Activated CD8-positive, alpha-beta T cell treated with anti-CD3 and anti-CD28 coated beads for 36 hours (primary cell): ENCODE measurements at places on chromosomes 2 and 18.

DNA sequence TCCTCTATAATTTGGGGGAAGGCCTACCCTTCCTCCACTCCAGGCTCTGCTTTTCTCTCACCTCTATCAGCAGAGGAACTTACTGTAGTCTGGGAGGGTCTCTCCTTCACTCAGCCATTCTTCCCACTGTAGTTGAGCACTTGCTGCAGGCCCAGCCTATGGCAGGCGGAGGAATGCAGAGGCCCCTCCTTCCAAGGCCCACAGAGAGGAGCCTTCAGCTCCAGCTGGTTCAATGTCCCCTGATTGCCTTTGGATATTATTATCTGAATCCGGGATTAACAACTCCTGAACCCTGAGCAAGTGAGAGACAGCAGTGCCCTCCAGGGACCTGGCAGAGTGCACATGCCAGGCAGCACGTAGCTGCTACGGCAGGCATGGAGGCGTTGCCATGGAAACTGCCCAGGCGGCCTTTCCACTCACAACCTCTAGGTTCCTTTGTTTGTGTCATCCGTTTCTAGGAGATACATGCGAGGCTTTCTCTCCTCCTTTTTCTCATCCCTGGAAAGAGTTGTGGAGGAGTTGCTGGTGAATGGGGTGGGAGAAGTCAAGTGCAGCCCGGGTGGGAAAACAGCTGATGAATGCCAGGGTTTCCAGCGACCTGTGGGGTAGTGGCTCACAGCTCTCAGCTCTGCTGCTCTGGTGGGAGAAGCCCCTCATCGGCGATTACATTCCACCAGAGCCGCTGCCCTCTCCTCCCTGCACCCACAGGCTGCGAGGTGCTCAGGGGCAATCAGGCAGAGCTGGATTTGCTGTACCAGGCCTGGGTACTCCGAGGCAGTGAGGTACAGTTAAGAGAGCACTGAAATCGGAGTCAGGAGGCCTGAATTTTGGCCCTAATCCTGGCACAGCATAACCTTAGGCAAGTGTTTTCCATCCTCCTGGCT lies 55.3 kb upstream of the HK2 start:
- H3K36me3 ChIP-seq, result no peaks in the 10 kb centered on the region
- H3K27ac ChIP-seq, result no peak overlapping the region
- H3K4me3 ChIP-seq, result no peak overlapping the region

DNA sequence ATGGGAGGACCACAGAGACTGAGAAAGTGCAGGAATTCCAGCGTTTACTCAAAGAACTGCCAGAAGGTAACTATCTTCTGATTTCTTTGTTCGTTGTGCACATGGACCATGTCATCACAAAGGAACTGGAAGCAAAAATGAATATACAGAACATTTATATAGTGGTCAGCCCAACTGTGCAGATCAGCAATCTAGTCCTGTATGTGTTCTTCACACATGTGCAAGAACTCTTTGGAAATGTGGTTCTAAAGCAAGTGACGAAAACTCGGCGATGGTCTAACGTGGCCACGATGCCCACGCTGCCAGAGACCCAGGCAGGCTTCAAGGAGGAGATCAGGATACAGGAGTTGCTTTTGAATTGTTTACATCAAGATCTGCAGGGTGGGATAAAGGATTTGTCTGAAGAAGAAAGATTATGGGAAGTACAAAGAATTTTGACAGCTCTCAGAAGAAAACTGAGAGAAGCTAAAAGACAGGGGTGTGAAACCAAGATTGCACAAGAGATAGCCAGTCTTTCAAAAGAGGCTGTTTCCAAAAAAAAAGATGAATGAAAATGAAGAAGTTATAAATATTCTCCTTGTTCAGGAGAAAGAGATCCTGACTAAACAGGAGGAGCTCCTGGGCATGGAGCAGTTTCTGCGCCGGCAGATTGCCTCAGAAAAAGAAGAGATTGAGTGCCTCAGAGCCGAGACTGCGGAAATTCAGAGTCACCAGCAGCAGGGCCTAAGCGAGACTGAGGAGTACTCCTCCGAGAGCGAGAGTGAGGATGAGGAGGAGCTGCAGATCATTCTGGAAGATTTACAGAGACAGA lies 8.3 kb upstream of the CHST10 start:
- H3K4me1 ChIP-seq, result peaks cover 3% of the 10 kb centered on the region
- H3K27me3 ChIP-seq, result peaks cover 6% of the 10 kb centered on the region
- DNase-seq, result no peak

DNA sequence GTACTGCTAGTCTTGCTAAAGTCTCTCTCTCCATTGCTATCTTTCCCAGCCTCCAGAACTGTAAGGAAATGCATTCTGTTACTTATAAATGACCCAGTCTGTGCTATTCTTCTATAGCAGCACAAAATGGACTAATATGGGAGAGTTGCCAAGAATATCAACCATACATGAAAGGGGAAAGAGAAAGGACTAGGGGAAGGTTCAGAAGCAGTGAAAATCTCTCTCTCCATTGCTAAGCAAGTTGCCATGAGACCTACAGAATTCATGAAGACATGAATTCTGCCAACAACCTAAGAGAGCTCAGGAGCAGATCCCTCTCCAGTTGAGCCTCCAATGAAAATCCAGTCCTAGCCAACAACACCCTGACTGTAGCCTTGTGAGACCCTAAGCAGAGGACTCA lies 3.6 kb upstream of the TRABD2A start:
- no peak for DNase-seq
- H3K27me3 ChIP-seq, result no peaks in the 10 kb centered on the region
- H3K4me3 ChIP-seq, result no peak overlapping the region
- peaks cover 64% of the 10 kb centered on the region for H3K4me1 ChIP-seq
- H3K27ac ChIP-seq, result no peak overlapping the region

- DNase-seq, result no peak
- H3K4me1 ChIP-seq, result no peaks in the 10 kb centered on the region
- no peaks in the 10 kb centered on the region for H3K36me3 ChIP-seq
- no peaks in the 10 kb centered on the region for H3K27me3 ChIP-seq
Measured at GRCh38 chr2:154637456-154637855, 61.0 kb upstream of the KCNJ3 start.

- no peaks in the 10 kb centered on the region for H3K27me3 ChIP-seq
- no peak overlapping the region for H3K4me3 ChIP-seq
- H3K4me1 ChIP-seq, result peaks cover 20% of the 10 kb centered on the region
- H3K36me3 ChIP-seq, result peaks cover 26% of the 10 kb centered on the region
- DNase-seq, result no peak
- no peak overlapping the region for H3K27ac ChIP-seq
Measured at GRCh38 chr2:171966235-171966634, 33.5 kb upstream of the METAP1D start.

DNA sequence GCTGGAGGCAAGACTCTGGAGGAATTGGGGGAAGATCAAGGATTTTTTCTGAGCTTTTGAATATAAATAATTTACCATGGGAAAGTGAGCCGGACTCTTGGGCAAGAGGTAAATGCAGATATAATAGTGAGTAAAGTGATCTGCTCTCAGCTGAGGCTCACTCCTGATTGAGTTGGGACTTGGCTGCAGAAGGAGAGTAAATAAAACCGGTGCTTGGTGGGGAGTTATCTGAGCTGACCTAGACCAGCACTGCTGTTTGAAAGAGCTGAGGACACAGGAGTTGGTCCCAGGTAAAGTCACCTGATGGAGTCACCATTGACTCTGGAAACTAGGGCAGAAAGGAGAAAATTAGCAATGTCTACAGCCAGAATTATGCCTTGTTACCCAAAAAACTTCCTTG lies 57.3 kb upstream of the LRPPRC start:
- no peaks in the 10 kb centered on the region for H3K36me3 ChIP-seq
- H3K27me3 ChIP-seq, result no peaks in the 10 kb centered on the region
- DNase-seq, result no peak
- H3K4me1 ChIP-seq, result no peaks in the 10 kb centered on the region
- no peak overlapping the region for H3K27ac ChIP-seq

GRCh38 chr2:215831296-215831913 lies 181.9 kb downstream of the MREG start:
- peak overlapping the region; percentile 25 for H3K27ac ChIP-seq
- no peaks in the 10 kb centered on the region for H3K4me1 ChIP-seq
- no peaks in the 10 kb centered on the region for H3K27me3 ChIP-seq
- no peak for DNase-seq
- H3K36me3 ChIP-seq, result no peaks in the 10 kb centered on the region

- H3K27ac ChIP-seq, result no peak overlapping the region
- no peaks in the 10 kb centered on the region for H3K36me3 ChIP-seq
- H3K4me1 ChIP-seq, result no peaks in the 10 kb centered on the region
- no peak overlapping the region for H3K4me3 ChIP-seq
- DNase-seq, result no peak
Measured at GRCh38 chr2:173193925-173194324, 118.3 kb downstream of the MAP3K20 start.

DNA sequence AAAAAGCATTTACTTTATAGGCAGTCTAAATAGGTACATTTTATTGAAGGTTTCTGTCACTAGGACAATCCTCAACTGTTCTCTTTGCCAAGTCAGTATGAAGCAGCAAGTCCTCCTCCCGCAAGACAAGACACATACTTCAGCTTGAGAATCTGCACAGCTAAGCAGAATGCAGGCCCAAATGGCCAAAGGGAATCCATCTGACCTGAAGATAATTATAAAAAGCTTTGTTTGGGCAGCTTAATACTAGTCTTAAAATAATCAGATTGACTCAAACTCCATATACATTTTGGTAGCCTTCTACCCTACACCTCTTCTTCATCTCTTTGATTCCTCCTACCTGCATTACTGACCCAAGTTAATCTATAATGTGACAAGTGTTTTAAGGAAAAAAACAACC lies 1.8 kb downstream of the LANCL1 start:
- H3K4me3 ChIP-seq, result peak overlapping the region; percentile 28
- peaks cover 36% of the 10 kb centered on the region for H3K4me1 ChIP-seq
- peaks cover 30% of the 10 kb centered on the region for H3K36me3 ChIP-seq
- DNase-seq, result no peak
